Spleen (tissue), 13 donors: ENCODE measurements at places on chromosomes 2 and 18. TPM values are rescaled to one million over a fixed set of nuclear protein-coding genes. Genes with fewer than 3 reads are reported as not detected.

DNA sequence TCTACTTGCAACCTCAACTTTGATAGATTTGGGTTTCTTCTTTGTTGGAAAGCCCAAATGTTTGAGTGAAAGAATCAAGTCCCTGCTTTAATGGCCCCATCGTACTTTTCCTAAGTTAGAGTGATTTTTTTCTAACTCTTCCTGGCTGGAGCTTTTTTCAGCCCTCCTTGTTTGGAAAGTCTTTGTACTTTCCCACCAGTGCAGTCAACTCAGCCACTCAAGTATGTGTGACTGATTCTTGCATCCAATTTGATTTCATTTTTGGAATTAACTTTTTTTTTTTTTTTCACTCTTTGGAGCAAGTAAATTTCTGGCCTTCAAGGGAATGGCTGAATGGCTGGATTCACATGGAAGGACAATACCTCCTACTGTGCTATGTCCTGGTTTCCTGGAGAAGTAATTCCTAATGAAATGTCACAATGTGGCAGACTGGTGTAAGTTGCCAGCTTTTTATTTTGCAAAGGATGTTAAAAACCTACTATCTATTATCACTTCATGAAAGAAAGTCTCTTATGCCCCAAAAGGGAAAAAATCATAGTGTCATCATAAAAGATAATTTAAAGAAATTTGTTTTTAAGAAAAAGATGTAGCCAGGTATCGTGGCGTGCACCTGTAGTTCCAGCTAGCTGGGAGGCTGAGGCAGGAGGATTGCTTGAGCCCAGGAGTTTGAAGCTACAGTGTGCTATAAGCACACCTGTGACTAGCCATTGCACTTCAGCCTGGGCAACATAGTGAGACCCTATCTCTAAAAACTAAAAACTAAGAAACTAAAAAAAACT is 76.0 kb upstream of the ZFP36L2 start:
- no peak for DNase-seq

DNA sequence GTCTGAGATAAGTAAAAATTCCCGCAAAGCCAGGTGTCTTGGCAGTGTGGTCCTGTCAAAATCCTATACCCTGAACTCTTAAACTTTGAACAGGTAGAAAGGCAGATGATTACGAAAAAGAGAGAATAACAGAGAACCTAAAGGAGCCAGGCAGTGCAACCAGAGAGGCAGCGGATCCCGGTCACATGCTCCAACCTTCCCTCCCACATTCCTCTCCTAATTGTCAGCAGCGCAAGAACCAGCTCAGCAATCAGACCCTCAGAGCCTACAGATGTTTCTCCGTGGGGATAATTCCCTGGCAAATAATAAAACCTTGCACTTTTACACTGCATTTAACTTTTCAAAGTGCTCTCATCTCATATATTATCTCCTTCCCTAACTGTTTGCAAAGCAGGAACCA is 124.8 kb downstream of the EPHA4 start:
- DNase-seq: no peak

ANKRD62 gene
- not detected for total RNA-seq

SPATA3 gene
- not detected for total RNA-seq

GRCh38 chr18:9334973-9335696 is 562 bp downstream of the TWSG1 start:
- DNase-seq: peak; percentile 91

DNA sequence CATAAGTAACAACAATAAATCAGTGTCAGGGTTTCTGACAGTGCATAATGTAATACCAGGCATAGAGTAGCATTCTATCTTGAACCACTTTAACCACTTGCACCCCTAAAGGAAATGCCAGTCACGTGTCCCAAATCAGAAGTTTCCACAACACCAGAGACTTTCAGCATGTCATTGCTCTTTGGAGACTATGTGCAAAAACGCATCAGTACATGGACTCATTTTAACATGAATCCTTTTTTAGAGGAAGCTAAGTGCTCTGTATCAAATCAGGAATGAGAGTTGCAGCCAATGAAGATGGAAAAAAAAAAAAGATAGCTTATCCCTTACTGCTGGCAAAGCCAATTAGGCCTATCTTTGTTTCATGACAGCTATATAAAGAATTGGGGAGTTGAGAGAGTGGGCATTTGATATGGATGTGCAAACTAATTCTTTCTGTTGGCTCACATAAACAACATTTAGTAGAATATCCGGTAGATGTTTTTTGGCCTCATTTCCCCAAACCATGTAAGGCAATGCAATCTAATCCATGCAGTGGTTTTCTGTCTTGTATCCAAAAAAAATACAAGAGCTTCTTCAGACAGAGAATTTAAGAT is 353.1 kb downstream of the IRS1 start:
- DNase-seq: no peak

DNA sequence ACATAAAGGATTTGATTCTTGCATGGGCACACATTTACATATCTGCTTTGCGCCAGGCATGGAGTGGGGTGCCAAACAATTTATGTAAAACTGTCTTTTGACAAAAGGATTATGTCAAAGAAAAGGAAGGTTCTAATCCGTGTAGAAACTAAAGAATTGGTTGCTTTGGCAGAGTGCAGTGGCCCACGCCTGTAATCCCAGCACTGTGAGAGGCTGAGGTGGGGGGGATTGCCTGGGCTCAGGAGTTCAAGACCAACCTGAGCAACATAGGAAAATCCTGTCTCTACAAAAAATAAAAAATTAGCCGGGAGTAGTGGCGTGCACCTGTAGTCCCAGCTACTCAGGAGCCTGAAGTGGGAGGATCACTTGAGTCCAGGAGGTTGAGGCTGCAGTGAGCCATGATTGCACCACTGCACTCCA is 1.1 kb upstream of the MTERF4 start:
- no peak for DNase-seq

DNA sequence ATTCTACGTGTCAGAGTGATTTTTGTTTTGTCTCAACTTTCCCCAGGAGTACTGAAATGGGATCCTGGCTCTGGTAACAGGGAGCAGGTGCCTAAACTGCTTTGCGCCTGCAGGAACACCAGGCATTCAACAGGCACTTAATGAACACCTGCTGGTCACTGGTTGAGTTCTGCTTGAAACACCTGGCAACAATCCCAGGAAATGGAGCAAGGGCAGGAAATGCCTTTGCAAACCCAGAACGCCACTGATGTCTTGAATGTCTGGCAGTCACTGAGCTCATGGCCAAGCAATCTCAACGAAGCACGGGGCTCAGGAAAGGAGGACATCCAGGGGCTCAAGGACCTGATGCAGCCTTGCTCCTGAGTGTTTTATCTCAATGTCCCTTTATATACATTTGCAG is 360.0 kb upstream of the RAB6C start:
- no peak for DNase-seq

PDCD1 gene
- 5.5 TPM for total RNA-seq

DNA sequence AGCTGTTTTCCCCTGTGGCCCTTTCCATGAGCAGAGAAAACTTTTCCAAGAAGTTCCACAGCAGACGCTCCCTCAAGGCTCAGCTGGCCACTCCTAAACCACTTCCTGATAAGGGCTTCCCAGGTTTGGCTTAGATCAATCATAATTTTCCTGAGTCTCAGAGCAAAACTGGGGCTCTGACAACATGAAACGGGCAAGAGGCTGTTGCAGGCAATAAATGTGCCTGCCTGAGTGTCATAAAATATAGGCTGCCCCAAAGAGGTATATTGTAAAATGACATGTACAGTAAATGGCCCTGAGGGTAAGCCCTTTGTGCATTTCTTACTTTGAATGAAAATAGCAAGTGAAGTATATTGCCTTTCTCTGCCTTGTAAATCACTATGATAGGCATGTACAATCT is 105.6 kb upstream of the UXS1 start:
- no peak for DNase-seq

DNA sequence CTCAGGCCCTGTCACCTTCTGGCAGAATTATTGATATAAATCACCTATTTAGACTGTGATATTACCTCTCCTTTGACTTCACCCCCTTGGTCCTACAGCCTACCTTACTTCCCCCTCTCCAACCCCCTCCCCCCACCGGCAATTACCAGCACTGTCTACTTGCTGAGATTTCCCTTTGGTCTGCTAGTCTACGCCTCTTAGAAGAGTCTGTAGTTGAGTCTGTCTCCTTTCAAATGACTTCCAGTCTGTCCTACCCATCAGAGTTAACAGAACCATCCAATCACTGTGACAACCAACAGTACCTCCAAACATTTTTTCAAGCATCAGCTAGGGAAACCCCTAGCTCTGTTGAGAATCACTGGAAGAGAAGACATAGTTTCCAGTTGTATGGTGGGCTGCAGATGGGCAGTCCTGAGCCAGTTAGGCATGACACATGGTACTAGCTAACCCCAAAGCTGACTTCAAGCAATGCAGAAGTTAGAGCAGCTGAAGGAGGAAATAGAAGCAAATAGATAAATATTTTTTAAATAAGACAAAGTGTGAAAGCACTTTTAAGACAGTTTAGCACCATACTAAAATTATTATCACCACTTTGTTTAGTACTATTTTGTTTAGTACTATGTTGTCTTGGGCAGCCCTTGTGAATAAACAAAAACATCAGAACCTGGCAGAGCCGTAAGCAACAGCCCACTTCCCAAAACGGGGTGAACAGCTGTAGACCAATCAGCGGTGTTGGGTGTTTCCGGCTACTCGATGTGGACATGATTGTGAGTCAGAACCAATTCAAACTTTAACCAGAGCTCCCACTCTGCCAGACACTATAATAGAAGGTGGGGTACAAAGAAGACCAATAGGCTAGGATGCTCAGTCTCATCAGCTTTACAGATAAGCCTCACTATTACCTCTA is 2.7 kb upstream of the ASNSD1 start:
- DNase-seq: peak; percentile 82

GRCh38 chr2:102111823-102112222 is 30.7 kb upstream of the IL1R1 start:
- DNase-seq: no peak

SPR gene
- 22.6 TPM for total RNA-seq

DNA sequence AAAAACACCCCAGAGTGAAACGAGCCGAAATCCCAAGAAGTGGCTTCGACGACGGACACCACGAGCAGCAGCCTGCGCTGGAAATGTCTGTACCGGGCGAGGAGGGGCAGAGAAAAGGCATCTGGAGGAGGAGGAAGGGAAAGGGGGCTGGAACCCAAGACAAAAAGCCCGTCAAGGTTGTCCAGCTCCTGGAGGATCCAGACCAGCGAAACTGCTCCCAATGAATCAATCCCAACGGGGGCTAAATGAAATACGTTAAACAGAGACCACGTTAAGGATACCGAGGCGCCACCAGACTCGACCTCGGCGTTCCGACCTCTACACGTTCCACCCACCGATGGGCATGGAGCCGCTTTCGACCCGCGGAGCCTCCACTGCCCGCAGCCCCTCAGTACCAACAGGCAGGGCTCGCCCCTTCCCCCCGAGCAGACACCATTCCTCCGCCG is 400 bp downstream of the CCDC88A start:
- peak; percentile 74 for DNase-seq

DNA sequence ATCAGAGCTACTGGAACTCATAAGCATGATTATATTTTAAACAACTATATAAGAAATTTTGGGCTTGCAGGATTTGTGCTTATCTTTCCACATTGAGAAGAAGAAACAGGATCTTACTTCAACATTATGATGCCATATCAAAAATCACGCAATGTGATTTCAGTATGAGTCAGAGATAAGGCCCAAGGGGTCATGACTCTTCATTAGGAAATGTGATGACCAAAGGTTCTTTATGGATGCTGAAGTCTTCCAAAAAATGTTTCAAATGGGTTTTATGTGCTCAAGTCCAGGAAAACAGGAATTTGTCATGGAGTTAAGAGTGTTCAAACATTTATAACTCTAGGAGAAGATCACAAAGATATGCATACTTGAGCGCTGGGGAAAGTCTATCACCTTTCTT is 7.8 kb upstream of the SERPINB2 start:
- DNase-seq: no peak

ATP6V1C2 gene
- total RNA-seq: not detected

- DNase-seq: no peak
These were observed 103.4 kb downstream of the ZFP36L2 start for GRCh38 chr2:43123028-43123427.

DNA sequence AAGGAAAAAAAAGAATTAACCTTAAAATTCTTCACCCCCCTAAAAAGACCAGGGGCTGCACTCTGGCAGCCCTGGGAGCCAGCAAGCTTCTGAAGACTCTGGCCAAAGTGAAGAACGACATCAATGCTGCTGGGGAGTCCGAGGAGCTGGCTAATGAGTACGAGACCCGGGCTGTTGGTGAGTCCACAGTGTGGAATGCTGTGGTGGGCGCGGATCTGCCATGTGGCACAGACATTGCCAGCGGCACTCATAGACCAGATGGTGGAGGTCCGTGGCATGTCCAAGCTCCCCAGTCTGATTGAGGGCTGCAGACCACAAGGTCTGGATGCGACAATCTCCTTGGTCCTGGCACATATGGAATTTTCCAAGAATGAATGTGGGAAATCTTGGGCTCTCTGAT is 47.4 kb downstream of the TRPM8 start:
- DNase-seq: no peak

DNA sequence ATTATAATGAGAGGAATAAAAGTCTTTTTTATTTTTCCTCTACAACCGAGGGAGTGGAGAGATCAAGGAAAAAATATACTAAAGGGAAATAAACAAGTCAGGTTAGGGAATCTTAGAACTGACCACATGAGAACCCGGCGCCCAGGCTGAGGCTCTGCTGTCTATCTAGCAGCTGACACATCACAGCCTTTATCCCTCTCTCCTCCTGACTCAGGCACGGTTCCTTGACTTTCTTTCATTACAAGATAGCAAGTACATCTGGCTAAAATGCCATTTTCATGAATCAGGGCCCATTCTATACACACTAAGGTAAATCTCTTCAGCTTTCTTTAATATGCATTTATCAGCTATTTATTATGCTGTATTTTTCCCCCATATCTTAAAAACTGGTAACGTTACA is 296.0 kb downstream of the TMX3 start:
- DNase-seq: no peak

DNA sequence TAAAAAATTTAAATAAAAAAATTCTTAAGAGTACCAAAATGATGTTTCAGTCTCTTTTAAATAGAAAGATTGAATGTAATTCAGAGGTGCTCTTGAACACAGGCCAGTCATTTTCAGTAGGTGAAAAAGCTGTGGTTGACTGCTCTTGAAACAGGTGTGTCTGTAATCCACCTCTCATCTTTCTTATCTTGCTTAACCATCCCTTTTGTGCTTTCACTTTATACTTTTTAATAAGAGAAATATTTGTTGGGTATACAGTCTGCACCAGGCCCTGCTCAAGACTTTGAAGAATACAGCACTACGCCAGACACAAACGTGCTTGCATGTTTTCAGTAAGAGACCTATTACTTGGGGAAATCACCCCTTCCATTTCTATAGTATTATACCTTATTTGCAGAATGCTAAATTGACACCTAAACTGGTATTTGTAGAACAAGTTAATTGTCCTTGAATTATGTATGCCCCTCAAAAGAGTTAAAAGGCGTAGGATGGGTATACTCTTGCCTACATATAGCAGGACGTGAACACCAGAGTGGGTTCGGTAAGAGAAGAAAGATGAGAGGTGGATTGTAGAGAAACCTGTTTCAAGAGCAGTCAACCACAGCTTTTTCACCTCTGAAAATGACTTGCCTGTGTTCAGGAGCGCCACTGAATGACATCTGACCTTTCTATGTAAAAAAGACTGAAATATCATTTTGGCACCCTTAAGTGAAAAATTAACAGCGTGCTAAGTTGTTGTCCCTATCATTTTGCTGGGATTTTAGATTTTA is 4.0 kb upstream of the RTN4 start:
- no peak for DNase-seq
